ENCODE measurements at places on chromosomes 5 and 9.

- H3K4me1 ChIP-seq, result peaks cover 4% of the 10 kb centered on the region
- H3K27me3 ChIP-seq, result peaks cover 2% of the 10 kb centered on the region
- no peaks in the 10 kb centered on the region for H3K36me3 ChIP-seq
- no peak overlapping the region for H3K27ac ChIP-seq
- H3K4me3 ChIP-seq, result no peak overlapping the region
Observed at GRCh38 chr5:156974328-156974727, 11.3 kb upstream of the TIMD4 start.

DNA sequence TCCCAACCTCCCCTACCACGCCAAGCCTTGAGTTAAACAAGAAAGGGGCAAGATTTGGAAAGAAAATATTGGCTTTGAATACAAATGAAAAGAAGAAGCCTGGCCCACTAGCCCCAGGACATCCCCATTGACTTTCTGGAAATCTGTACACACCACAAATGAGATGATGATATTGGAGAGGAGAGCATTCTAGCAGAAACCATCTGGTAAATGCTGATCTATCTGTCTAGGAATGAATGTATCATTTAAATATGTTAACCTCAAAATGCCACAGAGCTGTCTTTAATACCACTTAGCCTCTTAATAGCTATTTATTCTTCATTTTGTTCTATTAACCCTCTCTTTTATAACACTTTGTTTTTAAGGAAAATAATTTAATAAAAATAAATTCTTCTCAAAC lies 270.2 kb upstream of the PDE4D start:
- no peak overlapping the region for H3K4me3 ChIP-seq
- no peak for ATAC-seq
- H3K27ac ChIP-seq, result no peak overlapping the region

DNA sequence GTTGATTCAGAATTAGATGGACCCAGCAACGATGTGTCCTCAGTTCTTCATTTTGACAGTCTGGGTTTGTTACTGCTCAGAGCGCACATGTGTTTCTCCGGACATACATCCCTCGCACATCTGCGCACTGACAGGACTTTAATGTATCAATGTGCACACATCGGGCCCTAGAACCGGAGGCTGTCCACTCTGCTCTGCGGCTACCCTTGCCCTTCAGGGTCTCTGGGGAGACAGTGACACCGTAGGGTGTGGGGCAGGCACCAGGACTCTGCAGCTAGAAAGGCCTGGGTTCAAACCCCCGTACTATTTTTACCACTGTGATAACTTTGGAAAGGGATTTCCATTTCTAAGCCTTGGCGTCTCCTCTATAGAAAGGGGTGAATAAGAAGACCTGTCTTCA lies 23.5 kb upstream of the LPCAT1 start:
- ATAC-seq, result no peak
- peaks cover 6% of the 10 kb centered on the region for H3K4me1 ChIP-seq
- no peaks in the 10 kb centered on the region for H3K36me3 ChIP-seq
- peaks cover 9% of the 10 kb centered on the region for H3K27me3 ChIP-seq
- H3K4me3 ChIP-seq, result no peak overlapping the region
- H3K27ac ChIP-seq, result no peak overlapping the region

DNA sequence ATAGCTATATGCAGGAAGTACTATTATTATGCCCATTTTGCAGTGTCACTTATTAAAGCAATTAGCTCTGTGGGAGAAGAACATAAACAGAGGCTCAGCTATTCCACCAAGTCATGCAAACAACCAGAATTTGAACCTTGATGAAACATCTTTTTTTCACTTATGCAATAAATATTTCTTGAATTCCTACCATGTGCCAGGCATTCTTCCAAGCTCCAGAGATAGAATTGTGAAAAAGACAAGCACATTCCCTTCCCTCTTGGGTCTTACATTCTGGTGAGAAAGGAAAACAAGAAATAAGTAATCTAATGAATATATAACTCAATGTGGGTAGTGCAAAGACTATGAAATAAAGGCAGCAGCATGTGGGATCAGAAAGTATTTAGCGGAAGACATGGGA lies 32.1 kb upstream of the ADRB2 start:
- peaks cover 26% of the 10 kb centered on the region for H3K27me3 ChIP-seq
- no peak overlapping the region for H3K27ac ChIP-seq
- no peak for ATAC-seq
- H3K4me1 ChIP-seq, result peaks cover 31% of the 10 kb centered on the region

- peaks cover 37% of the 10 kb centered on the region for H3K4me1 ChIP-seq
- no peak overlapping the region for H3K4me3 ChIP-seq
- no peaks in the 10 kb centered on the region for H3K27me3 ChIP-seq
Observed at GRCh38 chr9:77969083-77969482, 62.5 kb downstream of the GNAQ start.

DNA sequence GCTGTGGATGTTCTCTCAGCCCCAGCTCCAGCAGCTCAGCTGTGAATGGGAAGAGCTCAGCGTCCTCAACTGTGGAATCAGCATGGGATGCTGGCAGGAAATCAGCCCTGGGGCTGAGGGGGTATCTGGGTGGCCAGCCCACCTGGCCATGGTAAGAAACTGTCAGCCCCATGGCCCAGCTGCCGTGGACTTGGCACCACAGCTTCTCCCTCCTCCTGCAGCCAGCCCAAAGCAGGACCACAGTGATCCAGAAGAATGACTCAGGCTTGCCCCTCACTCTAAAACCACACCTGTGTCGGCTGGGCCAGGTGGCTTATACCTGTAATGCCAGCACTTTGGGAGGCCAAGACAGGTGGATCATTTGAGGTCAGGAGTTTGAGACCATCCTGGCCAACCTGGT lies 48.0 kb downstream of the SAR1B start:
- no peak overlapping the region for H3K4me3 ChIP-seq
- H3K36me3 ChIP-seq, result peaks cover 22% of the 10 kb centered on the region
- H3K4me1 ChIP-seq, result peaks cover 4% of the 10 kb centered on the region
- no peaks in the 10 kb centered on the region for H3K27me3 ChIP-seq

- H3K4me3 ChIP-seq, result no peak overlapping the region
- no peaks in the 10 kb centered on the region for H3K4me1 ChIP-seq
- H3K27ac ChIP-seq, result no peak overlapping the region
- ATAC-seq, result no peak
- H3K36me3 ChIP-seq, result no peaks in the 10 kb centered on the region
- peaks cover 17% of the 10 kb centered on the region for H3K27me3 ChIP-seq
Observed at GRCh38 chr9:69943148-69943806, 100.4 kb upstream of the MAMDC2 start.

- no peaks in the 10 kb centered on the region for H3K4me1 ChIP-seq
- no peaks in the 10 kb centered on the region for H3K36me3 ChIP-seq
- no peak overlapping the region for H3K4me3 ChIP-seq
Observed at GRCh38 chr5:55211184-55211874, 15.8 kb downstream of the MCIDAS start.

- peaks cover 12% of the 10 kb centered on the region for H3K27me3 ChIP-seq
- no peak overlapping the region for H3K27ac ChIP-seq
- H3K4me3 ChIP-seq, result no peak overlapping the region
- ATAC-seq, result no peak
Observed at GRCh38 chr9:101381833-101382342, 2.9 kb downstream of the BAAT start.

DNA sequence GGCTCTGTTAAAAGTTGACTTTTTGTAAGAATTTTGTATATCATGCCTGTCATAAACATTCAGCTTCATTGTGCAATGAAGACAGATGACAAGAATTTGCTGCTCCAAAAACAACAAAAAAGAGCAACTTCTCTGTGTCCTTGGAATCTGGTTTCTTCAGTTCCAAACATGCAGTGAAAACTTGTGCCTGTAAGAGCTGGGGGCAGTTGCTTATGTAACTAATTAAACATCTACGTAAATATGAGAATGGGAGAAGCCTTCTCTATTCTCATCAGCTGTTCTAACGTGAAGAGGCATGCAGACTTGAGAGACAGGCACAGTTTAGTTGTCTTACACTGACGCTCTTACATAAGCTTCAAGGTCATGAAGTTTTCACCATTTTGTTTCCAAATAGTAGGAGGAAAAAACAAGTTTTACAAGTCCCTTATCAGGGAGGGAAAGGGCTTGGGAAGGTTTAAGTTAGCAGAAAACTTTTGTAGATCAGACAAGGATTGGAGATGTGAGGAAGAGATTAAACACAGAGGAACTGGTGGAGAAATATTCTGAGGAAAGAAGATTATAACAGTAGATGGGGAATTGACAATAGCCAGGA lies 170.4 kb downstream of the RFK start:
- H3K27me3 ChIP-seq, result no peaks in the 10 kb centered on the region
- H3K27ac ChIP-seq, result no peak overlapping the region
- no peak for ATAC-seq
- H3K4me3 ChIP-seq, result no peak overlapping the region

DNA sequence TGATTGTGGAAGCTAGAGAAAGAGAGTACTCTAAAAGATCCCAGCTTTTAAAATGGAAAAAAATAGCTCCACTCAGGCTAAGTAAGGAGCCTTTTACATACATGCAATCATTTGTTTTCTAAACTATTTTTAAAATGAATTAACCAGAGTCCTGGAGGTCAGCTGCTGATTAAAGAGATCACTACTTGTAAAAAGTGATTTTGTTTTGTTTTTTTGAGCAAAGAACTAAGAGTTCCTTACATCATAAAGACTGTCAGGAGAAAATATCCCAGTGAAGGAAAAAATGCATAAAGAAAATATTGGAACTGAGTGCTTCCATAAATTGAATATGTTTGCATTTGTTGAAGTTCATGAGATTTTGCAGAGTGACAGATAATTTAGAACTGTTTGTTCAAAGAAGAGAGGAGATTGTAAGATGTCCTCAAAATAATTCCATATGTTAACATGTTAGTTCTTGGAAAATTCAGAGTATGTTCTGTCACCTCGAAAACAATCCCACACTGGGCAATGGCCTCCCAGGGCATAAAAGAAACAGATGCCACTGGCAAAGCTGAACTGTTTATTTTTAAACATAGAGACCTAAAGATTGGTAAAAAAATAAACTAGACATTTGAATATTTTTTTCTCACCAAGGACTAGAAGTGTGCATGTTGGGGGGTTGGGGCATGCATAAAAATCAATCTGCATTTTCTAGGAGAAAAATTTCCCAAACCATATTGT lies 264.7 kb downstream of the NPR3 start:
- H3K27me3 ChIP-seq, result peaks cover 4% of the 10 kb centered on the region
- no peak for ATAC-seq
- no peaks in the 10 kb centered on the region for H3K36me3 ChIP-seq
- no peak overlapping the region for H3K27ac ChIP-seq
- H3K4me1 ChIP-seq, result no peaks in the 10 kb centered on the region

- no peaks in the 10 kb centered on the region for H3K4me1 ChIP-seq
- H3K4me3 ChIP-seq, result no peak overlapping the region
Observed at GRCh38 chr5:36458746-36459145, 147.7 kb upstream of the SLC1A3 start.

- H3K4me3 ChIP-seq, result no peak overlapping the region
- H3K36me3 ChIP-seq, result no peaks in the 10 kb centered on the region
- no peaks in the 10 kb centered on the region for H3K4me1 ChIP-seq
- no peak overlapping the region for H3K27ac ChIP-seq
- no peak for ATAC-seq
Observed at GRCh38 chr5:120808606-120809005, 344.5 kb downstream of the PRR16 start.

GRCh38 chr5:116498503-116499048 lies 76.0 kb downstream of the SEMA6A start:
- H3K36me3 ChIP-seq, result no peaks in the 10 kb centered on the region
- H3K4me1 ChIP-seq, result no peaks in the 10 kb centered on the region
- H3K4me3 ChIP-seq, result no peak overlapping the region
- no peaks in the 10 kb centered on the region for H3K27me3 ChIP-seq
- H3K27ac ChIP-seq, result no peak overlapping the region
- no peak for ATAC-seq

DNA sequence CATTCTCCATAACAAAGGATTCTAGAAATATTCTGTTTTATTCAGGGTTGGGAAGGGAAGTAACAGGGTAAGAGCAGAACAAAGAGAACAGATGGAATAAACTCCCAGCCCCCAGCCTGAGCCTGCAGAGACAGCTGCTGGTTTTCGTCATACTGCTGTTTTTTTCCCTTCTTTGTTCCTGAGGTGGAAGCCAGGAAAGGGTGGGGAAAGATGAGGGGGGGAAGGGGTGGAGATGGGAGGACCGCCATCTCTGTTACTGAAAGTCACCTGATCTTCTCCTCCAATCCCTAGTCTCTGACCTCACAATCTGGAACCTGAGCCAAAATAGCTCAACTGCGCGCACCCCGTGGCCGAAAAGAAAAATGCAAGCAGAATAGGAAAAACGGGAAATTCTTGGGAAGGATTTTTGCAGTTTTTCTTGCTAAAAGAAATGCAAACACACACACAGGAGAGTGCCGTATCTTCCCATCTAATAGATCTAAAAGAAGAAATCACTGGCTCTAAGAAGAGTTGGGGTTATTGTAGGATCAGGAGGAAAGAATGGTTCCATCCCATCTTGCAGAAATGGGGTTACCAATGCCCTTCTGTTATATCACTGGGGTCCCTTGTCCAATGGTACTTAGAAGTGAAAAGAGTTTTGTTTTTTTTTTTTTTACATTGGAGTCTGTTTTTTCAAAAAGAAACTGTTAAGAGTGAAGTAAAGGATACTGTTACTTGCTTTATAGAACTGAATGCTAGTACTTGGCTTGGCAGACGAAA lies 57.9 kb downstream of the DIAPH1 start:
- ATAC-seq, result no peak
- H3K36me3 ChIP-seq, result peaks cover 98% of the 10 kb centered on the region
- H3K4me1 ChIP-seq, result peaks cover 39% of the 10 kb centered on the region
- no peaks in the 10 kb centered on the region for H3K27me3 ChIP-seq
- H3K4me3 ChIP-seq, result no peak overlapping the region

All from activated T-helper 17 cell treated with anti-CD3 and anti-CD28 coated beads, Interleukin-2, amount 50 U/mL, for 72 hours (primary cell).